ENCODE measurements at places on chromosomes 12 and 14.

DNA sequence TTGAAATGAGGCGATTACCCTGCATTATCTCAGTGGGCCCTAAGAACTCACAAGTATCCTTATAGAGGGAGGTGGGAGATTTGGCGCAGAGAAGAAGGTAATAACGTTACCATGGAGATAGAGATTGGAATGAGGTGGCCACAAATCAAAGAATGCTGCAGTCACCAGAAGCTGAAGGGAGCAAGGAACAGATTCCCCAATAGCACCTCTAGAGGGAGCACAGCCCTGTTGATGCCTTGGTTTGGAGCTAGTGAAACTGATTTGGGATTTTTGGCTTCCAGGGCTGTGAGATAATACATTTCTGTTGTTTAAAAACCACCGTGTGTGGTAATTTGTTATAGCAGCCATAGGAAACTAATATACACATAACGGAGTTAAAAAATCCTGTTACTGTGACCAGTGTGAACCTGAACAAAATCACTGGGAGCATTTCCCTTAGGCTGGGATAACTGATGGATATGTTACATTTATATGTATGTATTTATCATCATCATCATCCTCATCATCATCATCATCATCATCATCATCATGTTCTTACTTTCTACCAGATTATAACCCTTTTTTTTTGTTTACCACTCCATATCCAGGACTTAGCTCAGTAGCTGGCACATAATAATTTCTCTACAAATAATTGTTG, 100.3 kb downstream of the LIN7A start:
- DNase-seq = no peak

DNA sequence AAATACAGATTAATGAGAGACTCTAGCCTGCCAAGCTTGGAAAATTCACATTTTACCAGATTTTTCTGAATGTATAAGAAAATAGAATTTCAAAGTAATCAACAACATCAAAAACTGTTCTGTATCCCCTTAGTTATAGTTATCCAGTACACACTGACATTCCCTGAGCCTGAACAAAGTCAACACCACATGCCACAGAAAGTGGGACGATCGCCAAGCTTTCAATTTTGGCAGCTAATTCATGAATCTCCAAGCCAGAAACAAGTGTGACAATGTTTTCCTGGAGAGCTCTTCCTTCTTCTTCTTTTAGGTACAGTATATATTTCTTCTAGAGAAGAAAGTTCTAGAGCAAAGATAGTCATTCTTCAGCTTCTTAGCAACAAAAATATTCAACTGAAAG, 290.2 kb downstream of the PRKD1 start:
- DNase-seq = no peak

DNA sequence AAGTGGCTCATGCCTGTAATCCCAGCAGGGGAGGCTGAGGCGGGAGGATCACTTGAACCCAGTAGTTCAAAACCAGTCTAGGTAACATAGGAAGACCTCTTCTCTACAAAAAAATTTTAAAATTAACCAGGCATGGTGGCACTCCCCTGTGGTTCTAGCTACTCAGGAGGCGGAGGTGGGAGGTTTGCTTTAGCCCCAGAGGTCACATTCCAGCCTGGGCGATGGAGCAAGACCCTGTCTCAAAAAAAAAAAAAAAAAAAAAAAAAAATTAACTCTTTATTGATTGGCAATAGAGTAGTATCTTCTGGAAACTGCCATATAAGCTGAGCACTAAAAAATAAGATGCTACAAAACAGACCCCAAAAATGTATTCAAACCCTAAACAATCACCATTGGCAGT, 69.5 kb downstream of the LLPH start:
- DNase-seq = no peak

DNA sequence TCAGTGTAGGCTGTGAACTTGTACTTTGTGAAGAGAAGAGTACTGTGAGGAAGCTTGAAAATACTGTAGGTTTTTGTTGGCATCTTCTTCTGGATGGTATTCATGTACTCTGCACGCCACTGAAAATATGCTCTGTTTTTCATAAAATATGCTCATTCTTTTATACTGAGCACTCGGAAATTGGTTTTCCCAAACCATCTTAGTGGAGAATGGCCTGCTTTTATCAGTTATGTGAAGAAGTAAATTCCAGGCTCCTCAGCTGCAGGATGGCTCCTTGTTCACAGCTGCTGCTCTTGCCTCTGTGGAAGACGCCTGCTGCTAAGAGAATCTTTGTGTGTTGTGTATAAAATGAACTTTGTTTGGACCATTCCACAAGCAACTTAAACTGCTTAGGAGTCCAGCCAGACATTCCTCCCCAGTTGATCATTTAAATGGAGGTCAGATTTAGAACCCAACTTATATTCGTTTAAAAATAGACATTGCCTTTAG, 443.5 kb upstream of the RGS6 start:
- DNase-seq = no peak

- DNase-seq = no peak
Observed at GRCh38 chr12:53733051-53733806, 6.0 kb upstream of the CALCOCO1 start.

- DNase-seq = peak; percentile 9
Observed at GRCh38 chr12:104049903-104050356, at the start of gene GLT8D2. TSS of gene GLT8D2 (minus strand) at chr12:104050187. CDS start at chr12:104019648, 30,539 bp downstream.

- DNase-seq = no peak
Observed at GRCh38 chr12:103912069-103912468, 18.1 kb upstream of the HSP90B1 start.

GRCh38 chr14:54660604-54661111, 93.7 kb downstream of the SAMD4A start:
- no peak for DNase-seq

- DNase-seq = no peak
Observed at GRCh38 chr12:114955414-114956014, 271.5 kb upstream of the TBX3 start.

GRCh38 chr14:81594012-81594411, 60.4 kb upstream of the SEL1L start:
- no peak for DNase-seq

DNA sequence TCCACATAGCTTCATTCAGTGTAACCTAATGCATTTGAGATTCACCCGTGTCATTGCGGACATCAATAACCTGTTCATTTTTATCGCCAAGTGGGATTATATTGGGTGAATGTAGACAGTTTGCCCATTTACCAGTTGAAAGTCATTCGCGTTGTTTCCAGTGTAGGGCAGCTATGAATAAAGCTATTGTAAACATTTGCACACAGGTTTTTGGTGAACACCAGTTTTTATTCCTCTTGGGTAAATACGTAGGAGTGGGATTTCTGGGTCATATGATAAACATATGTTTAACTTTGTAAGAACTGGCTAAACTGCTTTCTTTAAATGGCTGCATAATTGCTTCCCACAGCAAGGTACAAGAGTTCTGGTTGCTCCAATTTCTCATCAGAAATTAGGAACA, 33.6 kb downstream of the C14orf132 start:
- DNase-seq = no peak

DNA sequence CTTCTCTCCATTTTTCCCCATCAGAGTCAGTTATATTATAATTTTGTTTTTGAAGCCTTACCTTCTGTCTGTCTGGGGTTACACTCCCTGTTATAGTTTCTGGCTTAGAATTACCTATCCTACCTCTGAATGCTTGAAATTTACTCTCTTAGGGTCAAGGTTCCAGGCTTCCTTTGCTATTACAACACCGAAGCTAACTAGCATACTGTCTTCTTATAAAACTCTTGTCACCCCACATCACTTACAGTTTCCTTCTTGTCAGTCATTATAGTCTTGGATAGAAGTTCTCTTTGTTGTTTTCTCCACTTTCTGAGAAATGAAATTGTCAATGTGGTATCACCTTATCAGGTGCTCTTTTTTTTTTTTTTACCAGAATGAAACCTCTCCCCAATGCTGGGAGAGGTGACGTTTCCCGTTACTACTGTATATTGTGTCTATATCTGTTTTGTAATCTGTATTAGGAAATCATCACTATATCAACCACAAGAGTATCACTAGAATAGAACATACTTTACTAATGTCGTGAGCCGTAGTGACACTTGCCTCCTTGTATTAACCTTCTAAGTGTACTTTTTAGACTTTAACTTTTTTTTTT, 69.2 kb upstream of the PSMA6 start:
- DNase-seq = no peak

All from activated naive CD8-positive, alpha-beta T cell treated with anti-CD3 and anti-CD28 coated beads, Interleukin-2, amount 50 U/mL, for 24 hours (primary cell).